ENCODE measurements at places on chromosomes 3 and 15.

DNA sequence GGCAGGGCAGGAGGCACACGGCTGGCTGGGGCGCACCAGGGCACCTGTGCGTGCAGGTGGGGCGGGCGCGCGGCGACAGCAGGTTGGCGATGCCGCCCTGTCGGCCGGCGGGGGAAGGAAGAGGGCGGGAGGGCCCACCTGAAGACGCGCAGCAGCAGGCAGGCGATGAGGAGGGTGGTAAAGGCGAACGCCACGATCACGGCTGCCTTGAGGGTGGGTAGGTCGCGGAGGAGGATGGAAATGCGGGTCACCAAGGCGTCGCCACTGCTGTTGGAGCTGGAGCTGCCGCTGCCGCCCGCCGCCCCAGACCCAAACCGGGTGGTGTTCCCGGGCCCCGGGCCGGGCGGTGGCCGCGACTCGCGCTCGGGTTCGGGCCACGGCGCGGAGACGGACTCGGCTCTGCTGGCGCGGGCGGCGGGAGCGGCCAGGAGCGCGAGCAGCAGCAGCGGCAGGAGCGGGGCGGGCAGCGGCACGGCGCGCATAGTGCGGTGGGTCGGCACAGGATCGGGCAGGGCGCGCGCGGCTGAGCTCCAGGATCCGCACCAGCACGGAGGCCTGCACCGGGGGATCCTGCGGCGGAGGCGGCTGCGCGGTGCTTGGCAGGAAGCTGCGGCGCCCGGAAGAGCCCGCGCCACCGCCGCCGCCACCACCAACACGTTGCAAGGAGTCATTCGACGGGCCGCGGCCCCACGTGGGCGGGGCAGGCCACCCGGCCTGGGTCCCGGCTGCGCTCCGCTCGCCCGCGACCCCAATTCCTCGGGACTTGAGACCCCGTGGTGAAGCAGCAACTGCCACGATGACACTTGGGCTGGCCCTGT is at the start of gene FAM174B:
Gene FAM174B (minus strand): TSS at position 598 of the 818 bp plus-strand sequence.
- peak; percentile 57 for DNase-seq

DNA sequence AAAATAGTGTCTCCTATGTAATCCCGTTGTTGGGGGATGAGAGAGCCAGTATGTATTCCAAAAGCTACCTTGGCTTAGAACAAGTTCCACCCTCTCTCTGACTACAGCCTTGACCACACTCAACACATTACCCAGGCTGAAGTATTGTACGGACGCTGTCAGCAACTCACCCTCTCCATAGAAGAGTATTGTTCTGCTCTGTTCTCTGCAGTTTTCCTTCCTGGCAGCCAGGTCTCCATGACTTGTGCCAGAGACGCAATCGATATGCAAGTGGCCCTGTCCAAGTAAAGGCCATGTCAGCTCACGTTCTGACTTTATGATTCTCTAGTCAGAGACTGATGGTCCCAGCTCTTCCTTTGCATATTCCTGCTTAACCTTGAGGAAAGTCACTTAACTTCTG is 164.1 kb upstream of the SLCO3A1 start:
- no peak for DNase-seq

GRCh38 chr3:2915826-2916225 is 194.3 kb downstream of the IL5RA start:
- DNase-seq, result no peak

DNA sequence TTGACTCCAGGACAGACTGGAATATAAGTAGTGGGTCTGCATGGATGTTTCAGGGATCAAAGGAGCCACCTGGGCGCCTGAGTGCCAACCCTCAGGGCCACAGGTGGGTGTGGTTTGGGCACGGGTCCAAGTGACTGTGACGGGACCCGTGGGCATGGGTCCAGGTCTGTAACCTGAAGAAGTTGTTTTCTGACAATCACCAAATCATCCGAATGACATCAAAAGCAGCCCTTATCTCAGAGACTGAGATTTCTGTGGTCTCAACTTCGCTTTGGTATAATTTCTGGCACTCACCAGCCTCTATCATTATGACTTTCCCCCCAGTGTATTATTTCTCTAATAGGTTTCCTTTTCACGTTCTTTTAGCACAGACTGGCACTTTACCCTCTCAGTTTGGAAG is 24.4 kb downstream of the RLBP1 start:
- no peak for DNase-seq

DNA sequence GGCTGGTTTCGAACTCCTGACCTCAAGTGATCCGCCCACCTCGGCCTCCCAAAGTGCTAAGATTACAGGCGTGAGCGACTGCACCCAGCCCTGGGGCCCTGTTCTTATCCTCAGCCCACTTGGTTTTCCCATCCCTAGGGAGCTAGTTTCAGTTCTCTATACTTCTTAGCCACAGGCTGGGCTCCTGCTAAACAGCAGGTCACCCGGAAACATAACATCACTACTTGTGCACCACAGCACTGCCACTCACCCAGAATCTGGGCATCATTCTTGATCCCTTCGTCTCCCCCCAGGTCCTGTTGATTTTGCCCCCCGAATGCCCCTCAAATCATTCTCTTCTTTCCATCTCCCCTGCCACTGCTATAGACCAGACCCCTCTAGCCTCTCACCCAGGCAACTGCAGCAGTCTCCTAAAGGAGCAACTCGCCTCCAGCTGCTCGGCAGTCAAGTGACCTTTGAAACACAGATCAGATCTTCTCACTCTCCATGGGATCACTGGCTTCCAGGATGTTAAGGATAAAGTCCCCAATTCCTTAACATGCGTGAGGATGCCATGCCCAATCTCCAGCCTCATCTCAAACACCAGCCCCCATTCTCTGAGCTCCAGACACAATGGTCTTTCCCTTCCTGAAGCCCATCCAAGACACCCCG is 5.6 kb upstream of the AP3S2 start:
- no peak for DNase-seq

DNA sequence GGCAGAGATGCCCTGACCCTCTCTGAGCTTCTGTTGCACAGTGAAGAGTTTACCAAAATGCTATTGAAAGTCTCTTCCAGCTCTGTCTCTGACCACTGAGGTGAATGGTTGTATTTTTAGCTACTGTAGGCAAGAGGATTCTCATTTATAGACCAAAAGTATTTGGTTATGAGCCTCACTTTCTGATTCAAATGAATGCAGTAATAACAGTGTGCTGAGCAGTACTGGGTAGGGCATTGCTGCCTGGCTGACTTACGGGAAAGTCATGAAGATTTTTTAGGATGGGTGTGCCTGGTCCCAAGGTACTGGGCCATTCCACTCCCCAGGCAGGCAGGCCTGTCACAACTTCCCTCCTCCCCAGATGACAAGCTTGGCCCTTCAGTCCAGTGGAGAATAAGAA is 15.5 kb downstream of the PLA1A start:
- no peak for DNase-seq

GRCh38 chr3:172060234-172060633 is 20.9 kb downstream of the FNDC3B start:
- DNase-seq, result no peak

GRCh38 chr3:73485877-73486330 is 138.8 kb downstream of the PDZRN3 start:
- no peak for DNase-seq

- DNase-seq, result no peak
Observed at GRCh38 chr3:24503616-24504113, 9.0 kb upstream of the THRB start.

DNA sequence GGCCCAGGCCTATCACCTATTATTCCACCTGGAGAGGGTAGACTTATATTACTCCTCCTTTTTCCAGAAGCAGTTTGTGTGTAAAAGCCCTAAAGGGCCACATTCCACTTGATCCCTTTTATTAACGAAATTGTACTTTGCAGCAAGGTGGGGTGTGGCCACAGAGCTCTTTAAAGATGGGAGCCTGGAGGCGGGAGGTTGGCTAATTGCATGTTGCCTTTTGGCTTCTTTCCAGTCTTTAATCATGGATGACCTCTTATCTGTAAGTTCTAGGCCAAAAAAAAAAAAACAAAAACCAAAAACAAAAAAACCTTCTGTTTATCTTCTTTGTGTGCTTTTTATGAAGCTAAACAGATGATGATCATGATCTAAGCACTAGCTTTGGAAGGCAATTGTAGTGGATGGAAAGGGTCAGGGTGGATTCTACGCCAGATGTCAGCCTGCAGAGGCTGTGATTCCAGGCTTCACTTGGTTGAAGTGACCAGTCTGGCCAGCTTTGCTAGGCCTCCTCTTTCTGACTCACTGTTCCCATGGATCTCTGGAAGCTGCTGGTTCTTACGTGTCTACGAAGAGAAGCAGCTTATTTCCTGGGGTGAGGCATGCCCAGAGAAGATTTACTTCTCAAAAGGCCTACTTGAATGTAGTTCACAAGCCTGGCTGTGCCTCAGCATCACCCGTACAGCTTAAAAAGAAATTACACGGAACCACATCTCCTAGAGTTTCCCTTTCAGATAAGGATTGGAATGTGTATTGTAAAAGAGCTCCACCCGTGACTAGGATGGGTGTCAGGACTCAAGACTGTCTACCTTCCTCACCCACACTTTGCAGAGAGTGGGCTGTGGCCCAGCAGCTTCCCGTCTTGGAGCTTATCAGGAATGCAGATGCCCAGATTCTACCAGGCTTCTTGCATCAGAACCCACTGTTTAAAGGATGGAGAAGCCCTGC is 330.9 kb upstream of the C2CD4B start:
- no peak for DNase-seq

DNA sequence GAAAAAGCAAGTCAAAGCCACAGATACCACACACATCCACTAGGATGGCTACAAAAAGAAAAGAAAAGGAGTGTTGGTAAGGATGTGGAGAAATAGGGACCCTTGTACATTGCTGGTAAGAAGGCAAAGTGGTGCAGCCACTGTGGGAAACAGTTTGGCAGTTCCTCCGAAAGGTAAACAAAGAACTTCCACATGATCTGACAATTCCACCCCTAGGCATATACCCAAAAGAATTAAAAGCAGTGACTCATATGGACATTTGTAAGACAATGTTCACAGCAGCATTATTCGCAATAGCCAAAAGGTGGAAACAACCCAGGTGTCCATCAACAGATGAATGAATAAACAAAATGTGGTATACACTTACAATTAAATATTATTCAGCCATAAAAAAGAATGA is 22.2 kb upstream of the GMPPB start:
- DNase-seq, result no peak

- DNase-seq, result no peak
Observed at GRCh38 chr15:60411774-60412425, 14.1 kb upstream of the ANXA2 start.

- DNase-seq, result no peak
Observed at GRCh38 chr15:73654659-73655058, 21.5 kb upstream of the NPTN start.

DNA sequence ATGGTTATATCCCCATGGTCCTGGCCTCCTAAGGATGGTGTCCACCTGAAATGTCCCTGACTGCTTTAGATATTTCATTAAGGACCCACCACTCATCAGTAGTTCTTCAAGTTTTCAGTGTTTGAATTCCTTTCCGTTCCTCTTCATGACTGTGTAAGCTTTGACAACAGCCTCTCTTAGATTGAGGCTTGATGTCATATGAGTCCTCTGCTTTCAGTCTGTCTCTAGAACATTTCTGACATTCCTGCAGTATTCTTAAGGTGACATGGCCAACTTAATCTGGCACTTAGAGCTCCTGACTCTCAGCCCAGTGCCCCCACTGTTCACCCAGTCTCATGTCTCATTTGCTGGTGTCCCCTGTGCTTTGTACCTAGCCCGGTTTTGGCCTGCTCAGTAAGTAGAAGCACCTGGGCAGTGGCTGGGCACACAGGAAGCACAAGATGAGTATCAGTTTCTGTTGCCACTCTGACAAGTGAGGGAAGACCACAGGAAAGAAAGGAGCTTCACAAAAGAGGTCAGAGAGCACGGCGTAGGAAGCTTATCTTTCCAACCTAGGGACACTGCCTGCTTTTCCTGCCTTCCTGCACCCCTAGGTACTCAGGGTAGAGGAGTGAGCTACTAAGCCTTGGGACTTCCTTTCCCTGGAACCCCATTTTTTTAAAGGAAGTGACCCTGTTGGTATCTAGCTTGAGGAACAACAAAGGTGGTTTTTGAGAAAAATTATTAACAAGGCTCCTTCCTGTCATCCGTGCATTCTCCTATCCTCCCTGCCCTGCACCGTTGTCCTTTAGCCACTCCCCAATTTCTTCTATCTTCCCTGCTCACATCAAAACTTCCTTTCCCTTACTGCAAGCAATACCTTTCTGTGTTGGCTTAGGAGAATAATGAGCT is 103.1 kb downstream of the KLHL25 start:
- no peak for DNase-seq

- DNase-seq, result no peak
Observed at GRCh38 chr3:103218793-103219192, 784.0 kb downstream of the ZPLD1 start.

GRCh38 chr3:44077267-44077666 is 164.4 kb upstream of the TOPAZ1 start:
- no peak for DNase-seq

DNA sequence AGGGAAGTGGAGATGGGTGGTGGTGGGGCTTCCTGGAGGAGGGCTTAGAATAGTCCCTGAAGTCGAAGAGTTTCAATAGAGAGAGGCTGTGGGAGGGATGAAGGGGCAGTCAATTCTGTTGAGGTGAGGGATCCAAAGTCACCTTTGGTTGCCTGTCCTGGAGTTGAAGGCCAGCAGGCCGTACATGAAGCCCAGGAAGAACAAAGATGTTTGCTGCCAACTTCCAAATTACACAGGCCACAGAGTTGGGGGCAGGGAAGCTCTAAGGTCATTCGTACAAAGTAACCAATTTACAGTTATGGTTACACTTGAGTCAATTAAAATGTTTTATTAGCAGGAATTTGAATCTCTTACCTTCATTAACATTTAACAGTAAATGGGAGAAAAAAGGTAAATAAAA is 77.9 kb downstream of the FOXB1 start:
- DNase-seq, result no peak

DNA sequence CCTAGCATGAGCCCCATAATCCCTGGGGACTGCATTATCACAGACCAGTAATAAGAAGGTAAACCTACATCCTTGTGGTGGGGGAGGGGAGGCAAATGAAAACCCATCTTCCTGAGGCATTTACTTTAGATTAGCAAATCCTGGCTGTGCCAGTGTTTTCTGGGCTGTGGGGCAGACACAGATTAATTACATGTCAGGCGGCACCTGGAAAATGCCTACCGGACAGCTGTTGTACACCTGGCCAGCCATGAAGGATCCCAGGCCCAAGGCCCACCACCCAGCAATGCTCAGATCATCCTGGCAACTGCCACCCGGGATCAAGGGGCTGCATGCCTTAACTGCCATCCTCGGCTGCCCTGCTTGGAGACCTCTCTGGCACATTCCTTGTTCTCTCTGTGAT is 59.1 kb upstream of the RASA2 start:
- DNase-seq, result no peak

- DNase-seq, result no peak
Observed at GRCh38 chr3:106692624-106693023, 684.6 kb upstream of the CCDC54 start.

All from psoas muscle (tissue), 8 donors.